T-helper 17 cell (primary cell): ENCODE measurements at places on chromosomes 7 and 10.

DNA sequence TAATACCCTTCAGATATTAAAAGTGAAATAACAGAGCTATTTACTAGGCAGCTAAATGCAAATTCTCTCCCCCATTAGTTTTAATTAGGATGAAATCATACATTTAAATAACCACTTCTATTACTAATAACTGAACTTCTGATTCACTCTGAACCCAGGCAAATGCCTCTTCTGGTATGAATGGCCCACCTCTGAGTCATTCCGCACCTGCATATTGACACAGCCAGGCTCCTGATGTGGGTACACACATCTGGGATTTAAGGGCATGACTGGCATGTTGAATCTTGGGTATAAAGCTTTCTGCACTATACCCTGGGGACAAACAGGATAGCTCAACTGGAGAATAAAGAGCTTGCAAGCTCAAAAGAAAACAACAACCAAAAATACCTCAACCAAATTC is 140.9 kb downstream of the AUTS2 start:
- no peak for DNase-seq

- DNase-seq: no peak
Measured at GRCh38 chr7:64877714-64878610, 25.1 kb upstream of the ZNF273 start.

DNA sequence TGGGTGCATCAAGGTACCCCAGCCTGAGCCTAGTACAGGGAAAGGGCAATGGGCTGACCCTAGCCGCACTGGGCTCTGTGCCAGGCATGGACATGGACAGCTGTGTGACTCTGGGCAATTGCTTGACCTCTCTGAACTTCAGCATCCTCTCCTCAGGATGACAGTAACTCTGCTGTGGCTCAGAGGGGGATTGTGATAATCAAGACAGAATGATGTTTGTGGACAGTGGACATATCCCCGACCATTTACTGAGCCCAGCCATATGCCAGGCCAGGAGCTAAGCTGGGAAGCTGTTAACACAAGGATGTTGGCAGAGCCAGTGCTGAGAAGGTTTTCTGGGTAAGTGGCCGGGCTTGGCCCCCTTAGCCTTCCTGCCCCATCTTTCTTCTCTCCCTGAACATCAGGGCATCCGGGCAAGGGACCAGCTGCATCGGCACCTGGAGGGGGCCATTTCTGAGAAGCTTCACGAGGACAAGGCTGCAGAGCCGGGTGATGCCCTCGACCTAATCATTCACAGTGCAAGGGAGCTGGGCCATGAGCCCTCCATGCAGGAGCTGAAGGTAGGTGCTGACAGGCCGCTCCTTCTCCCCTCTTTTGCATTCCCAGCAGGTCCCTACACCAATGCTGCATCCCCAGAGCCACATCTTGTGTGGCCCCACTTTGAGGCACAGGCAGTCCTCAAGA is 3.5 kb downstream of the CYP26C1 start:
- DNase-seq: no peak

GRCh38 chr10:118968060-118968459 is 61.5 kb upstream of the NANOS1 start:
- no peak for DNase-seq

- DNase-seq: no peak
Measured at GRCh38 chr10:30510932-30511700, 77.1 kb downstream of the MAP3K8 start.

GRCh38 chr7:73881352-73882046 is 20.5 kb downstream of the TMEM270 start:
- no peak for DNase-seq

GRCh38 chr10:104208730-104209129 is 23.4 kb downstream of the CFAP43 start:
- no peak for DNase-seq

DNA sequence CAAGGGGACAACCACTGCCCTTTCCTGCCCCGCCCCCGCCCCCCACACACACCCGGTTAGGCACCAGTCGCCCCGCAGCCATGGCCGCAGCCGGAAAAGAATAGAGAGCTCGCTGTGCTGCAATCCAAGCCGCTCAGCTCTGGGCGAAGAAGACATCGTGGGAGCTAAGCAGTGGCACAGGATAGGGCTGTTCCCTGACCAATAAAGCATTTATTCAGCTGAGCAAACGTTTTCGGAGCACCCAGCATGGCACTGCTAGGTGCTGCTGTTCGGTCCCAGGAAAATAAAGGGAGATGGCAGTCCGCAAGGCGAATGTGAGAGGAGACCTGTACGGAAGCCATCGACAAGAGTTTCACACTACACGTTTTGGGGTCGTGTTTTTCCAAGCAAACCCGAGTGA is 18.3 kb downstream of the SKIDA1 start:
- no peak for DNase-seq

DNA sequence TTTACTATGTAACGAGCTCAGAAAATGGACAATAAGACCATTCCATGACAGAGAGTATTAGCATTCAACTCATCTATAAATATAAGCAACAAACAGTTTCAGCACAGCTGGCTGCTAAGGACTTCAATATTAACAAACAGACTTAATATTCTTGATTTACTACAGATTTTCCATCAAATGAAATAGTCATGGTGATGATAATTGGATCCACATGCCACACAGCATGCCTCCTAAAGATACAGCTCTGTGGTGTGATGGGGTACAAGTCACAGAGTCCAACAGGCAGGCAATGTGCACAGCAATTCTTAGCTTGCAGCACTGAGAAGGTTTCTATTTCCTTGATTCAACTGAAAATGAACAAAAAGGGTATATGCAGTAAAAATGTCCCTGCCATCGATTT is 54.0 kb downstream of the DOCK4 start:
- DNase-seq: no peak

GRCh38 chr7:105001652-105002184 is 12.3 kb upstream of the KMT2E start:
- no peak for DNase-seq

GRCh38 chr7:78959477-78959876 is 494.0 kb downstream of the MAGI2 start:
- no peak for DNase-seq

DNA sequence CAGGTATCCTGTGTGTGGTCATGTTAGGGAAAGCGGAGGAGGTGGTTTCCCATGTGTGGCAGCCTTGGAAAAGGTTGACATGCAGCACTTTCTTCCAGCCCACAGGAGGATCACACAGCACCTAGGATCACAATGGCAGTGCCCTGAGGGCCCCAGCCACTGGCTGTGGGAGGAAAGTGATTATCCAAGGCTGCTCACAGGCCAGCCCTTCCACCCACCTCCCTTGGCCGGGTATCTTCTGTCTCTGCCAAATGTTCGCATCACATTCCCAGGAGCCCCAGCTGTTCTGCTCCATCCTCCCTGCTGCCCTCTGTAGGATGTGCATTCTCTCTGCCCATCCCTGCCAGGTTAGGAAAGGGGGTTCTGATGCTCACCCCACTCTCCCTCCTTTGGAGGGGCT is 2.5 kb upstream of the MLXIPL start:
- DNase-seq: no peak

GRCh38 chr10:29245476-29245875 is 43.4 kb upstream of the LYZL1 start:
- no peak for DNase-seq

- DNase-seq: no peak
Measured at GRCh38 chr7:43782768-43783555, 24.5 kb downstream of the BLVRA start.

DNA sequence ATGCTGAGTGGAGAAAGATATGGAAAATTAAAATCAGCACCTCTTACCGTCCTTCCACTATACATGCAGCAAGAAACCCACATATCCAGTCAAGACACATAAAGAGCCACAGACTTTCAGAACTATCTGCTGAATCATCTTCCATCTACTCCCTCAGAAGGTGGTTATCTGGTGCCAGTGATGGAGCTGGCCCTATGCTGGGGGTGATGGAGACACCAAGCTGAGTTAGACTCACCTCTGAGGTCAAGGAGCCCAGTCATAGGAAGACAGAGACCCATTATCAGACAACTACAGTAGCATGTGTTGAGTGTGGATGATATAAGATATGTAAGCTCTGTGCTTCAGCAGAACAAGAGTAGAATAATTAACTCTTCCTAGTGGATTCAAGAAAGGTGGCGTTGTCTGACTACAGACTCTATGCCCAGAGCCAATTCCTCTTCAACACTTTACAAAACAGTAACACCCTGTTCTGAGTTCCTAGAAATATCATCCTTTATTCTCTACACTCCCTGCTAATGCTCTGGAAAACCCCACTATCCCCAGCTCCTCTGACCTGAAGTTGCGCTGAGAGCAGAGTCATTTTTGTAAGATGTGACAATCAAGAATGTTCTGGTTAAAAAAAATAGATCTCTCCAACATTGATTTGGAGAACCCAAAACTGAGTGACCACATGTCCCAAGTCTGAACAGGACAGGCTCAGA is 14.3 kb downstream of the CYP3A5 start:
- DNase-seq: no peak

- no peak for DNase-seq
Measured at GRCh38 chr7:28573651-28574301, 161.5 kb downstream of the CREB5 start.

- no peak for DNase-seq
Measured at GRCh38 chr10:121322776-121323175, 275.5 kb downstream of the FGFR2 start.

GRCh38 chr7:75915416-75916156 is 631 bp downstream of the POR start:
- DNase-seq: no peak

DNA sequence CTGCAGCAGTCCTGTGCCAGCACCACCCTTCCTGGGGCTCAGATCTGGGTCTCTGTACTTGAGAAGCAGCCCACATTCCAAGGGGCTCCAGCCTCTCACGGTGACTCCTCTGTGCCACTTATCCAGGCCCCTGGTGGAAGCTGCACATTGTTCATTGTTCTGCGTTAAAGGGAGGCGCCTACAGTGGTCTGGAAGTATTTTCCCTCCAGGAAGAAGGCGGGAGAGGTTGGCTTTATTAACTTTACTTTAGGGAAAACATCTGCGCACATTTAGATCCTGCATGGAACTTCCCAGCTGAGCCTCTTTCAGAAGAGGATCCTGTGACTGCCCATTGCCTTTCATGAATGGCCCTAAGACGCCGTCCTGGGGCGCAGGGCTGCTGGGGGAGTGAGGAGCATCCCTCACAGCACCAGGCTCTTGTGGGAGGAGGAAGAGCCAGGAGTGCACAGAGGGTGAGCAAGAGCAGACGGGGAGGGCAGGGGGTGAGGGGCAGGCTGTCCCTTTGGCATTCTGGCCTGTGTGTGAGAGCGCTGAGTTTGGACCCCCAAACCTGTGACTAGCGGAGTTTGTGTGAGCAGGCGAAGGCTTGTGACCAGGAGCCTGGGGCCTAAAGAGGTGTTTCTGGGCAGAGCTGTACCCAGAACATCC is 98.6 kb upstream of the BTBD16 start:
- no peak for DNase-seq

GRCh38 chr10:98262571-98262970 is 5.4 kb downstream of the LOXL4 start:
- no peak for DNase-seq

DNA sequence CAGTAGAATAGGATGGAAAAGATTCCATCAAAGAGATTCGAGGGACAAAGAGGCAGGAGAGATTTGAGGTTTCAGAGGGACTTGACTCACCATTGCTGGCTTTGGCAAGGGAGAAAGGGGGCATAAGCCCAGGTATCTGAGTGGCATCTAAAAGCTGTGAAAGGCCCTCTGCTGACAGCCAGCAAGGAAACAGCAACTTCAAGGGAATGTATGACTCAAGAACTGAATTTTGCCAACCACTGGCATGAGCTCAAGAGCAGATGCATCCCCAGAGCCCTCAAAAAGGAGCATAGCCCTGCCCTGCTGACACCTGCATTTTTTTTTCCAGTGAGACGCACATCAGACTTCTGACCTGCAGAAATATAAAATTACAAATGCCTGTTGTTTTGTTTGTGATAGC is 19.6 kb upstream of the ADAM12 start:
- no peak for DNase-seq

DNA sequence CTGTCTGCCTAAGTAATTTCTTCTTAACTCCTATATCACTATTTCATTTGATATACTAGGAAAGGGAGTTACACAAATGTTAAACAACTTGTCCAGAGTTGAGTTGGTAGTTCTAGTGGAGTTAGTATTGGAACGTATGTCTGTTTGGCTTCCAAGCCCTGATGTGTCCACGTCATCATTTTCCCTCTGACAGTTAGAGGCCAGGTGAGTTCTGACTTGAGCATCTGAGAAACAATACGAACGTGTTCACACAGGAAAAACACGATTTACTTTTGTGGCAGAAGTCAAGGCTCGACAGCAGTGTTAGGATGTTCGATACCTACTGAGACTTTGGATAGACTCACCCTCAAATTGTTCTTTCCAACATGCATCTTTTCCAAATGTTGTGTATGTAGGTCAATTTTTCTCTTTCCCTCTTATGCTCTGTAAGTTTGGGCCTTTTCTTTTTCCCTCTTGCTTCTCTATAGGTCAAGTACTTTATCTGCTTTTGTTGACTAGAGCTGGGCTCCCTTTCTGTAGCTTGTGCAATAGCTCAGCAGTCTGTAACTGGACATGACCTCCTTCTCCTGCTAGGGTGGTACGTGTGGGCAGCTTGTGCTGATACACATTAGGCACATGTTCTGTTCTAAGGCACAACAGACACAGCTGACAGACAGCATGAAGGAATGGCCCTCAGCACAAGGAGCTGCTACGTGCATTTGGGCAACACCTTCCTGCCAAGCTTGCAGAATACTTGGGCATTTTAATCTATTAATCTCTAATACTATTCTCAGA is 222.9 kb downstream of the PTEN start:
- no peak for DNase-seq

DNA sequence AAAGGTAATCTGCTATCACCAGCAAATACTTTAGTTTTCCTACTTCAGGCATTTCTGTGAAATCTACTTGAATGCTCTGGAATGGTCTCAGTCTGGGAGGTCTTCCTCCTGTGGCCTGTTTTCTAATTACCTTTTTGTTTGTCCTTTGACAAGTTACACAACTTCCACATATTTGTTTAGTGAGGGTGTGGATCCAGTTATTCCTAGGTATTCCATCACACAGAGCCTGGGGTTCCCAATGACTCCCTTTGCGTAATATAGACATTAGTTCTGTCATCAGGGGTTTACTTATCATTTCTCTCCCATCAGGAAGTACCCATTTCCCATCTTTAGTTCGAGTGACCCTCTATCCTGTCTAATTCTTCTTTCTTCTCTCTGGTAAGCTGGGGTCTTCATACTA is 28.1 kb upstream of the ELOVL3 start:
- no peak for DNase-seq

DNA sequence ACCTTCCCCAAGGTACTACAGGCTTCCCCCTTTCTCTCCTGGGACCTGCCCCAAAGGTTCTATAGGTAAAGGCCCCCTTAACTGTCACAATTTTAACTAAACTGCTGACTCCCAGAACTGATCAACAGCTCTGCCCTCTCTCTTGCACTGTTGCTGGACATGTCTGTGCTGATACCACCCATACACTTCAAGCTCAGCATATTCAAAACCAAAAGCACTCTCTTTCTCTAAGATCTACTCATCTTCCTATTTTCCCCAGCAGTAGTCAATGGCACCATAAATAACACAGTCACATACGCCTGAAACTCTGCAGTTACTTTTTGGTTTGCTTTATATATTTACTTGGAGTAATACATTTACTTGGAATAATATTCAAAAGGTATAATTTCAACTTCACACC is 12.3 kb downstream of the OSBPL3 start:
- no peak for DNase-seq
